ENCODE measurements at places on chromosomes 6 and 20.
A peak's percentile ranks its signal among the peaks of the same experiment; 100 is the strongest.

- H3K27ac ChIP-seq = peak overlapping the region; percentile 96
- H3K4me3 ChIP-seq = peak overlapping the region; percentile 97
- H3K36me3 ChIP-seq = peaks cover 4% of the 10 kb centered on the region
- H3K27me3 ChIP-seq = peaks cover 8% of the 10 kb centered on the region
Measured at GRCh38 chr20:3158968-3159431, 665 bp downstream of the FASTKD5 start.

DNA sequence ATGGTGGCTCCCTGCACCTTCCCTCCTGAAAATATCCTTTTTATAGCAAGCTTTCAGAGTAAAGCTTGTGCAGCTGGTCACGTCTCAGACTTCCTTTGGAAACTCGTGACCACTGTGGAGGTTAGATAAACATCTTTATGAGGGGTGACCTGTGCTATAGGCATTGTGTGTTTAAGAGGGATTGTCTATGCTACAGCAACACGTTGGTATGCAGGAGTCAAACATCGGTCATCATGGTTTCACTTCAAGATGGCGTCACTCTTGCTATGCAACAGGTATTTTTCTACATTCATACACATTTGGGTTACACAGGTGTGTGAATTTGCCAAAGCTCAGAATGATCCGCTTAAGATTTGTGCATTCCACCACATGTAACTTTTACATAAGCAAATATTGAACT is 14.6 kb upstream of the BLCAP start:
- no peaks in the 10 kb centered on the region for H3K36me3 ChIP-seq
- peaks cover 2% of the 10 kb centered on the region for H3K27me3 ChIP-seq
- peaks cover 23% of the 10 kb centered on the region for H3K4me1 ChIP-seq
- no peak overlapping the region for H3K27ac ChIP-seq

- no peaks in the 10 kb centered on the region for H3K36me3 ChIP-seq
- peaks cover 7% of the 10 kb centered on the region for H3K4me1 ChIP-seq
- DNase-seq = no peak
- no peak overlapping the region for H3K27ac ChIP-seq
Measured at GRCh38 chr6:43715056-43715788, 27.6 kb upstream of the MRPS18A start.

DNA sequence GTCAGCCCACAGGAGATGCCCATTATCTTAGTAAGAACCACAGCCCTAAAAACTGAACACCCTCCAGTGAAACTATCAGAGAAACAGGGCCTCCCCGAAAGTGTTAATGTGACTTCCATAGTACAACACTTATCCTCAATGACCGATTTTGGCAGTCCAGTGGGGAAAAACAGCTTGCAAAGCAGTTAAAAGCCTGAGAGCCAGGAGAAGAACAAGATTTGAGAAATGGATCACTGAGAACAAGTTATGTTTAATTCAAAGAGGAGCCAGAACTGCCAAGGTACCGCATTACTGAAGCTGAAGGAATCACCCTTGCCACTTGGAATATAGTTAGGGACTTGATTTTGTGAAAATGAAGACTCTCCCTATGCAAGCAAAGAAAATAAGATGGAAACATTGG is 236.9 kb downstream of the QKI start:
- H3K36me3 ChIP-seq = no peaks in the 10 kb centered on the region
- no peak overlapping the region for H3K4me3 ChIP-seq
- H3K27me3 ChIP-seq = no peaks in the 10 kb centered on the region
- no peaks in the 10 kb centered on the region for H3K4me1 ChIP-seq

GRCh38 chr6:27321901-27322300 is 9.8 kb upstream of the POM121L2 start:
- DNase-seq = no peak
- H3K27ac ChIP-seq = no peak overlapping the region
- H3K4me3 ChIP-seq = no peak overlapping the region
- no peaks in the 10 kb centered on the region for H3K27me3 ChIP-seq
- no peaks in the 10 kb centered on the region for H3K4me1 ChIP-seq

DNA sequence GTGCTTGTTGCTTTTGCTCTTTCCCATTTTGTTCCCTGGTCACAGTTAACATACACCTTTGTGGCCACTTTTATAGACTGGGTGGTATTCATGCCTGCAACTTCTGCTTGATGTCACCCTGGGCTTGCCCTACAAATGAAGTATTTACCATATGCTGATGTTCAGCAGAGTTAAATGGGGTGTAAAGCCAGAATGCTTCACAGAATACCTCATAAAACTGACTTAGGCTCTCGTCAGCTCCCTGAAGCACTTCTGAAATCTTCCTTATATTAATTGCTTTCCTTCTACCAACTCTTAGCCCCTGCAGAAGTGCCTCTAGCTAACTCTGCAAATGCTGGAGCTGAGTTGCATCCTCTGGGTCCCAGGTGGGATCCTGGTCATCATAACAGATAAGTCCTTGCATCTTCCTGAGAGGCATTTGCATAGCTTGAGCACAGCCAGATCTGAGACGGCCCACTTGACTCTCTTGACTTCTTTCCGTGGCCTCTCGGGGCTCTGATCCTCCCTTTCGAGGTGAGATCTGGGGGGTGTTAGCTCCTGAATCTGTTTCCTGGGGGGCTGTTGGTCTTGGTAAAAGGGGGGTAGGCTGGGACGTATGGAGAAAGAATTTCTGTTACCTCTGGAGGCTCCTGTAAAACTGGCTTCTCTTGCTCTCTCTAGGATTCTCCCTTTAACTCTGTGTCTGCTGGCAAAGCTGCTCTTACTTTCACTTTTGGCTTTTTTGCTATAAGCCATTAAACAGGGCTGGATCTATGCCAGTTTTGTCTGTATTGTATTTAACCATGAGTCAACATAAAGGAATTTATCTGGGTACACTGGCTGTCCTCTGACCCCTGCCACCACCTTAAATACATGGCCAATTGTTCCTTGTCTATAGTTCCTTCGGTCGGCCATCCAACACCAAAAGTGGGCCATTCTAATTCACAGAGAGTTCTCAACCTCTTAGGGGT is 223.0 kb upstream of the SYNCRIP start:
- DNase-seq = no peak
- no peak overlapping the region for H3K27ac ChIP-seq
- H3K27me3 ChIP-seq = peaks cover under 1% of the 10 kb centered on the region
- H3K4me3 ChIP-seq = no peak overlapping the region
- H3K36me3 ChIP-seq = no peaks in the 10 kb centered on the region

- DNase-seq = no peak
- no peak overlapping the region for H3K27ac ChIP-seq
- H3K27me3 ChIP-seq = no peaks in the 10 kb centered on the region
- H3K4me1 ChIP-seq = peaks cover 8% of the 10 kb centered on the region
Measured at GRCh38 chr6:1687402-1687801, 77.7 kb downstream of the FOXC1 start.

GRCh38 chr20:8039042-8039441 is 19.5 kb upstream of the TMX4 start:
- H3K27ac ChIP-seq = no peak overlapping the region
- H3K27me3 ChIP-seq = no peaks in the 10 kb centered on the region
- no peak for DNase-seq
- H3K4me1 ChIP-seq = no peaks in the 10 kb centered on the region

GRCh38 chr6:148816117-148816516 is 69.3 kb downstream of the UST start:
- no peak overlapping the region for H3K4me3 ChIP-seq
- H3K27ac ChIP-seq = no peak overlapping the region
- DNase-seq = no peak

GRCh38 chr6:169343886-169344749 is 90.5 kb upstream of the THBS2 start:
- no peak overlapping the region for H3K4me3 ChIP-seq
- H3K4me1 ChIP-seq = no peaks in the 10 kb centered on the region
- no peak overlapping the region for H3K27ac ChIP-seq
- no peak for DNase-seq
- H3K36me3 ChIP-seq = no peaks in the 10 kb centered on the region
